WTC11 (cell line): ENCODE measurements at places on chromosomes 1 and 21. TPM values are rescaled to one million over a fixed set of nuclear protein-coding genes. Genes with fewer than 3 reads are reported as not detected.
A peak's percentile ranks its signal among the peaks of the same experiment; 100 is the strongest.

REN gene
- total RNA-seq, result not detected in 3 replicates

NIBAN1 gene
- total RNA-seq, result 5.0 to 8.1 TPM (median 5.2 TPM) in 3 replicates

DFFA gene
- 86.4 to 86.7 TPM (median 86.5 TPM) in 3 replicates for total RNA-seq

INKA2 gene
- 19.2 to 22.5 TPM (median 20.1 TPM) in 3 replicates for total RNA-seq

INSRR gene
- total RNA-seq, result 0.05 to 0.11 TPM in 2 of 3 replicates, not detected in the other

DNA sequence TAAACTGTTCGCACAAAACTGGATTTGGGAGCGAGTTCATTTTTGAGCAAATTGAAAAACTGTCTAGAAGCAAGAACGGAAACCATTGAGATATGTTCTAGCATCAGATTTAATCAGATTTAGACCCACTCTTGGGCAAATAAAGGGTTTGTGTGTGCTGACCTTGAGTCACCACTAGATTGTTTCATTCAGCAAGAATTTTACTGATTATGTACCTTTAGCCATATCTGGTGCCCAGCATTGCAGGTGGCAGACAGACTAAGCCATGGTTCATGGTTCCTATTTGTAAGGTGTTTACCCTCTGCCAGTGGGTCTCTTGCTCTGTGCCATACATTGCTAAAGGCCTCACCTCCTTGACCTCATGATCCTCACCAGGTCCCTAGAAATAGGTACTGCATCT lies 1.4 kb downstream of the NUDC start:
- H3K27ac ChIP-seq, result peak overlapping the region; percentile 85
- peak overlapping the region; percentile 90 for H3K4me3 ChIP-seq
- peaks cover 21% of the 10 kb centered on the region for H3K4me1 ChIP-seq
- DNase-seq, result no peak
- peaks cover 38% of the 10 kb centered on the region for H3K36me3 ChIP-seq

GRCh38 chr1:116377541-116378529 lies 4.8 kb downstream of the ATP1A1 start:
- no peaks in the 10 kb centered on the region for H3K36me3 ChIP-seq
- H3K27ac ChIP-seq, result peak overlapping the region; percentile 1; the same call in 1 of the 2 replicates
- H3K4me3 ChIP-seq, result no peak overlapping the region
- DNase-seq, result no peak
- no peaks in the 10 kb centered on the region for H3K27me3 ChIP-seq
- peaks cover 82% of the 10 kb centered on the region for H3K4me1 ChIP-seq

DNA sequence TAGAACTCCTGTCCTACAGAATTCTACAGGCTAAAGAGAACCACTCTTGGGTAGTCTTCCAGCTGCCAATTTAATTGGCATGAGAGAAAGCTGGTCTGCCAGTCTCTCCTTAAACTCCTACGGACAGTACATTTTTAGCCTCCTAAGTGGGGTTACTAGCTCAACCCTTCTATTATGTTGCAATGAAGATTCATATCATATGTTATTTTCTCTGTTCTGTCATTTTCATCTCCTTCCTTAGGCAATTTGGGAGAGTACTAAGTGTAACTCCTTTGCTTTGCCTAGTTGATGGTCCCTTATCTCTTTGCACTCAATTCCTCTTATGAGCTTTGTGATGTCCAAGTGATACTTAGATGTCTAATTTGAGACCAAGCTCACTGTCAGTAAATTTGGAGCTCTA lies 14.0 kb downstream of the GNAT2 start:
- no peak overlapping the region for H3K4me3 ChIP-seq
- DNase-seq, result no peak
- H3K4me1 ChIP-seq, result peaks cover 19% of the 10 kb centered on the region
- no peak overlapping the region for H3K27ac ChIP-seq
- no peaks in the 10 kb centered on the region for H3K27me3 ChIP-seq
- no peaks in the 10 kb centered on the region for H3K36me3 ChIP-seq

DNA sequence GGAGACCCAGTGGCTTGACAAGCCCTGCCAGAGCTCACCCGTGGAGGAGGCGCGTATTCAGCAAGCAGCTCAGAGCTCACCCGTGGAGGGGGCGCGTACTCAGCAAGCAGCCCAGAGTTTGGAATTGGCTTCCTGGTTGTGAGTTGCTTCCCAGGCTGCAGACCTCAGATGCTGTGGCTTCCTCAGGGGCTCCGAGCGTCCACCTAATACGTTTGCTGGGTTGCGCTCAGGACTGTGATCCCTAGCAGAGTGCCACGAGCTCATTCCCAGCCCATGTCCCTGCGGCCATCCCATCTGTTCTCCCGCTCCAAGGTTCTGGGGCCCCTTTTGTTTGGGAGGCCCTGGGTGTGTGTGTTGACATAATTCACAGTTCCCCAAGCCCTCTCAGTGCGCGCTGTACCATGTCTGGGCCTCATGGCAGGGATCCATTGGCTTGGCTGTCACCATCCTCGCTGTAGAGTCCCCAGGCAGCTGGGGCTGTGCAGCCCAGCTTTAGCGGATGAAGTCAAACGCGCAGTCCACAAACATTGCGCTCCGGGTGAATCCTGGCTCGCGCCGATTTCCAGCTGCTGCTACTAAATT lies 3.6 kb downstream of the AJAP1 start:
- H3K36me3 ChIP-seq, result peaks cover 49% of the 10 kb centered on the region
- no peak overlapping the region for H3K4me3 ChIP-seq
- H3K27me3 ChIP-seq, result peaks cover 34% of the 10 kb centered on the region
- H3K4me1 ChIP-seq, result peaks cover 2% of the 10 kb centered on the region; the same call in 1 of the 2 replicates
- no peak for DNase-seq

DNA sequence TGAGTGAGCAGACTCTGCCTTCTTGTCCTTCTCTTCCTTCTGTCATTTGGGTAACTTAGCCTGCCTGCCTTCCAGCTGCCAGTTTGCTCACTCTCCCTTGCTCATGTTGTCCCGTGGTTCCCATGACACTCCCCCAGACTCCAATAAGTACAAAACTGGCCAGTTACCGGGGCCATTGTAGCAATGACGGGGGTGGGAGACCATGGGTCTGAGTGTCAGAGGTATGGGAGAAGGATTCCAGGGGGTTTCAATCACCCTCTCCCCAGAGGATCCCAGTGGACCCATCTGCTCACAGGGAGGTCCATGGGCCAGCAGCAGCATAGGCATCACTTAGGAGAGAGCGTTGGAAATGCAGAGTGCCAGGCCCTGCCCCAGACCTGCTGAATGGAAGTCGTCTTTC lies 51.3 kb downstream of the CAPN9 start:
- DNase-seq, result no peak
- no peaks in the 10 kb centered on the region for H3K4me1 ChIP-seq
- H3K36me3 ChIP-seq, result no peaks in the 10 kb centered on the region
- H3K27ac ChIP-seq, result no peak overlapping the region

- no peak overlapping the region for H3K27ac ChIP-seq
- H3K4me1 ChIP-seq, result no peaks in the 10 kb centered on the region
Observed at GRCh38 chr1:152145769-152146168, 13.3 kb downstream of the RPTN start.

DNA sequence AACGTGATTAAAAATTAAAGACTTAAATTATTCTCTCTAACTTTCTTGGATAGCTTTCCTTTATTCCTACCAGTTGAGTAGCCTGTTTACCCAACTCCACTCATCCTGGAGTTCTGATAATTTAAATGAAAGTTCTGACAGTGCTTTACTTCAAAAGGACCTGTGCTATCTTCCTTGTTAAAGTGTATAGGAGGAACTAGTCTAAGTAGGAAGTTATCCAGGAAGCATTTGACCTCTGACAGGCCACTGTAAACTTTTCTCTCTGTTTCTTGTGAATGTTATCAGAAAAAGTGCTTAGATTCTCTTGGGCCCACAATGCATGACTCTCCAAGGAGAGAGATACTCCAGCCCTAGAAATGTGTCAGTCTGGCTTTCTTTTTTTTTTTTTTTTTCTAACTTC lies 9.2 kb downstream of the UAP1 start:
- H3K27ac ChIP-seq, result no peak overlapping the region
- no peak for DNase-seq
- no peak overlapping the region for H3K4me3 ChIP-seq

GRCh38 chr1:182666706-182667105 lies 17.7 kb downstream of the RGS8 start:
- DNase-seq, result no peak
- H3K36me3 ChIP-seq, result no peaks in the 10 kb centered on the region
- H3K27me3 ChIP-seq, result peaks cover 23% of the 10 kb centered on the region
- H3K27ac ChIP-seq, result no peak overlapping the region
- H3K4me1 ChIP-seq, result peaks cover 73% of the 10 kb centered on the region

DNA sequence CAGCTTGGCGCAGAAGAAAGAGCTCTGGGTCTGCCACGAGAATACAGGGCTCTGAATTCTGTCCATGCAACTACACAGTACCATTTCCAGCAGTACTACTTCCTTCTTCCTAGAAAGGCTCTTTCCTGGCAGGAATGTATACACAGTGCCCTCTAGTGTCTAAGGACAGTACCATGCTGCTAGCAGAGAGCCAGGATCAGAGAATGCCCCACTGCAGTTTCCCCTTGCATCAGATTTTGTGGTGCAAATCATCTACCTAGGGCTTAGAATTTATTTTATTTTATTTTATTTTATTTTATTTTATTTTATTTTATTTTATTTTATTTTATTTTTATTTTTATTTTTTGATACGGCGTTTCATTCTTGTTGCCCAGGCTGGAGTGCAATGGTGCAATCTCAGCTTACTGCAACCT lies 50.8 kb downstream of the PAX7 start:
- H3K4me3 ChIP-seq, result no peak overlapping the region
- peaks cover 59% of the 10 kb centered on the region for H3K27me3 ChIP-seq
- no peak for DNase-seq
